IMR-90 (cell line): ENCODE measurements at places on chromosomes 5 and 9. TPM values are rescaled to one million over a fixed set of nuclear protein-coding genes. Genes with fewer than 3 reads are reported as not detected.

DNA sequence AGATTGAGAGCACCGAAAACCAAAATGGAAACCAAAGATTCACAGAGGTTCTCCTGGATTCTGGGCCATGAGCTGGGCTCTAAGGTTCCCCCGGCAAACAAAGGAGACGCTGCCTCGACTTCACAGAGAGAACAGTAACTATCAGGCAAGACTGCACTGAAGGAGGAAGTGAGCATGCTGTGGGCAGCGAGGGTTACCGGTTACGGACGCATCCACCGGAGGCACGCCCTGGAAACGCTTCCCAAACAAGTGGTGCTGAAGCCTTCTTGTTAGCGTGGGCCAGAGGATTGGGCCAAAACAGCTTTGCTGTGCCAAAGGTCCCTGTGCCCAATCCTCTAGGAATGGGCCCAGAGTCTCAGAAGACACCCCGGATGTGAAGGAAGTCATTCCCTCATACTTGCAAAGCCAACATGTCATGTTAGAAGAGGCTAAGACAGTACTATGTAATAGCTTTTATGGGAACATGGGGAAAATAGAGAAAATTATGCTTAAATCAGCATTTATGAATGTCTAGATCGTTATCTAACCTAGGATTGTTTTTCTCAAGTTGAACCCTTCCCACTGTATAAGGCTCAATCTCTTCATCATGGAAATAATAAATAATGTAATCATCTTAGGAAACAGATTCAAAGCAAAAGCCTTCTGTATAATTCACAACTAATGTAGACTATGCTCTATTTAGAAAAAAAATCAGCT is 145.4 kb downstream of the GABBR2 start:
- no peak for DNase-seq

The SMIM33 gene
- total RNA-seq: not detected in 2 replicates

- DNase-seq: no peak
These were observed 12.8 kb upstream of the TSSK1B start for GRCh38 chr5:113447498-113448050.

- DNase-seq: no peak
These were observed 201.9 kb upstream of the ISL1 start for GRCh38 chr5:51181208-51181894.

The FAM221B gene
- total RNA-seq: not detected in 2 replicates

The SLC45A2 gene
- total RNA-seq: not detected in 2 replicates

The GABBR2 gene
- total RNA-seq: 19.4 and 20.3 TPM in 2 replicates

DNA sequence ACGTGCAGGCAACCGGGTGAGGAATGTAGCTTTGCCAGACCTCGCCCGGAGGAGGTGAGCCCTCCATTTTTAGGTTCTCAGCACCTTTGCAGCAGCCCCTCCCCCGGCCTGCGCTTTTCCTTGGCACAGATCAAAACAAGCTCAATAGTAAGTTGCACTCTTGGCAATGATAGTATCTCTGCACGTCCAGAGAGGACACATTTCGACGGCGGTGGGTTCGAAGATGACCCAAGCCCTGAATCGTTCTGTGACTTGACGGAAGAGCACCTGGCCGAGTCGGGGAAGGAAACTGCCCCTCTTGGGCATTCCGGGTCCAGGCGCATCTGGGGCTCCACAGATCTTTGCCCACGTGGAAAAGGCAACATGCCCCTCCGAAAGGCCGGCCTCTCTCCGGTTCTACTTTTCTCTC is 904 bp downstream of the GDNF start:
- no peak for DNase-seq

The CRB2 gene
- not detected in 2 replicates for total RNA-seq

- DNase-seq: peak; percentile 26
These were observed 101.9 kb downstream of the F2RL2 start for GRCh38 chr5:76521240-76521758.

DNA sequence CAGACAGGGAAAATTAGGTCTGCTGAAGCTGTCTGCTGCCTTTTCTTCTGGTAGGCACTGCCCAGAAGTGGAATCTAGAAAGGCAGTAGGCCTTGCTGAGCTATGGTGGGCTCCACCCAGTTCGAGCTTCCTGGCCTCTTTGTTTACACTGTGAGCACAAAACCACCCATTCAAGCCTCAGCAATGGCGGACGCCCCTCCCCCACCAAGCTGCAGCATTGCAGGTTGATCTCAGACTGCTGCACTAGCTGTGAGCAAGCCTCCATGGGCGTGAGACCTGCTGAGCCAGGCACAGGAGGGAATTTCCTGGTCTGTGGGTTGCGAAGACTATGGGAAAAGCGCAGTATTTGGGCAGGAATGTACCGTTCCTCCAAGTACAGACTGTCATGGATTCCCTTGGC is 18.5 kb downstream of the AGTPBP1 start:
- DNase-seq: no peak

GRCh38 chr5:117327511-117327910 is 752.9 kb upstream of the SEMA6A start:
- DNase-seq: no peak

GRCh38 chr9:130183133-130183762 is 11.0 kb downstream of the NCS1 start:
- DNase-seq: peak; percentile 71

- no peak for DNase-seq
These were observed 185.3 kb downstream of the SLIT3 start for GRCh38 chr5:169115461-169116124.

- DNase-seq: no peak
These were observed 398.6 kb downstream of the PSAT1 start for GRCh38 chr9:78695519-78695918.

DNA sequence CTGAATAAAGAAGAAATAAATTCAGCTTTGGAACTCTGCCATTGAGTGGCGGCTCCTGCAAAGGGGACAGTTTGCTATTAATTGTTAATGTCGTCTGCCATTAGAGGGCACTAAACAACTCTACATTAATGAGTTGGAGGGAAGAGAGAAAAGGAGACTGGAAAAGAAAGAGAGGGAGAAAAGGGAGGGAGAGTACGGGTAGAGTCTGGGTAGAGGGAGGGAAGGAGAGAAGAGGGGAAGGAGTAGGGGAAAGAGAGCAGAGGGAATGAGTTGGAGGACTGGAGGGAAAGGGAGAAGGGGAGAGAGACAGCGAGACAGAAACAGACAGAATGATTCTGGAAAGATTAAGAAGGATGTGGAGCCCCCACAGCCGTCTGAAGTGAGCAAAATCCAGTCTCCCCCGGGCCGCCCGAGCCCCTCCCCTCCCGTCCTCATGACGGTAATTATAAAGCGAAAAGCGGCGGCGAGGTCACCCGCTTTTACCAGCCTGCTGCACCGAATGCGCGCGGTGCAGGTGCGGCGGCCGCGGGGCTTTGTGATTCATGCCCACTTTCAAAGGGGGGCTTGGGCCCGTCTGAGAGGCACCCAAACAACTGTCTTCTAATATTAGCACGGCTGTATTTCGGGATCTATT is 1.9 kb upstream of the FST start:
- peak; percentile 63 for DNase-seq

The MOB3B gene
- under 0.01 TPM in 2 replicates for total RNA-seq

The ECM2 gene
- total RNA-seq: under 0.01 and 0.36 TPM in 2 replicates

The C1QTNF2 gene
- total RNA-seq: 0.72 and 0.83 TPM in 2 replicates
